ENCODE measurements at places on chromosomes 4 and X.
A peak's percentile ranks its signal among the peaks of the same experiment; 100 is the strongest.

GRCh38 chr4:185210102-185210981 is 944 bp downstream of the SNX25 start:
- DNase-seq: no peak

DNA sequence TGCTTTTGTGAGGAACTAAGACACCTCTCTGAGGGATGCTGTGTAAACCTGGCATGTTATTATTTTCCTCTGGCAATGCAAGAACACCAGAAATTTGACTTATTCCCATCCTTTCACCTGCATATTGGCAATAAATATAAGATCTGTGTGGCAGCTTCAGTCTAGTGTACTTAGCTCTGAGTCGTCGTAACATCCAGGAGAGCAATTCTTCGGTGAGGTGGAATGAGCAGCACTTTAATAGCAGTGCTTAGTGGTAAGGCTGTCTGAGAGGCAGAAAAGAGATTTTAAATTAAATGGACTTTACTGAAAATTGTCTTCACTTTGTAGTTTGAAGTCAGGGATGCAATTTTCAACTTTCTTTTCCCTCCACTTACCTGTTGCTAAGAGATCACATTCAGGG is 344.9 kb downstream of the PCDH7 start:
- no peak for DNase-seq

GRCh38 chr4:173288296-173288695 is 45.9 kb downstream of the HMGB2 start:
- DNase-seq: peak; percentile 80

- DNase-seq: no peak
Measured at GRCh38 chr4:173413036-173413435, 14.1 kb upstream of the SCRG1 start.

- no peak for DNase-seq
Measured at GRCh38 chrX:107712231-107713202, 63.1 kb downstream of the TSC22D3 start.

- DNase-seq: no peak
Measured at GRCh38 chr4:23942471-23942870, 52.6 kb upstream of the PPARGC1A start.

DNA sequence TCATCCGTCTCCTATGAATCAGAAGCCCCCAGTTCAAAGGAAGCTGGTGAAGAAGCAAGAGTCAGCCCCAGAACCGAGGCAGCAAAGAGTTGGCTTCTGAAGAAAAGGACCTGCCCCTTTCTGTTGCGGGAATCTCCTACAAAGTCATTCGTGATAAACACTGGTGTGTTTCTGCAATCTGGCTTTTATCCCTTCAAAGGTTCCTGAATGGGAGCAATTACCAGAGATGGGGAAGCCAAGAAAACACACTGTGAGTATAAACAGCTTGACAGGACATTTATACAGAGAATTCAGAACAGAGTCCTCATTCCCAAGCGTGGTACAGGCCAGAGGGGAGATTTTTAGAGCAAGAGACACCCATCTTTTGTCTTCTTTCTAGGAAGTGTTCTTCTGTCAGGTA is 226.8 kb upstream of the LNX1 start:
- DNase-seq: no peak

DNA sequence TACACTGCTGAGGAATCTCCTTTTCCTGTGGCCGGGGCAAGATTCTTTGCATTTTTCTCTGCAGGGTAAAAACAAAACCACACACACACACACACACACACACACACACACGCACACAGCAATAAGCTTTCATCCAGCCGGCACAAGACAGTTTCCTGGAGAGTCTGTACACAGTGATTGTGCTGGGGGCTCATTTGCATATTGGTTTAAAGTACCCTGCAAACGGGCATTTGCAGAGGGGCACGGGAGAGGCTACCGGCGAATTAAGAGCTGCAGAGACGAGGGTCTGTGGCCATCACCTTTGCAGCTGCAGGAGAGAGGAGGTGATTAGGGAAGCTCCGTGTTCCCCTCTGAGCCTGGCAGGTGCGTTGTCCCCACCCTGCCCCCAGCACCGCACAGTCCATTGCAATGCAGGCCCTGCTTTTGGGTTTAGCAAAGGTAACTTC is 219.9 kb downstream of the SHOX start:
- no peak for DNase-seq

DNA sequence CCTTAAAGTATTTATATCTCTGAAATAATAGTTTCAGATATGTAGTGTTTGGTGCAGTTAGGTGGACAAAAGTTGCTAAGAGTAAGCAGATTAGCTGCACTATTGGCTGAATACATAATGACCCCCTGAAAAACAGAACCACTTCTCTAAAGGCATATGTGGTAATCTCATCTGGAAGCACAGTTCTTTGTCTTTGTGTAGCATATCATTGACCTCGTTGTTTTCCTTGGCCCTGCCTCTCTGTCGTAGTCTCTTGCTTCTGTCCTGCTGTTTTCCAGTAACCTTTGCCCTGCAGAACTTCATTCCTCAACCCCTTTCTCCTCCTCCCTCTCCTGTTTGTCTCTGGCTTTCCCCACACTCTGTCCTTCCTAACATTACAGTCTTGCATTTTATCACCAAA is 41.4 kb downstream of the JADE3 start:
- no peak for DNase-seq

GRCh38 chr4:167021545-167022155 is 212.6 kb downstream of the SPOCK3 start:
- no peak for DNase-seq

DNA sequence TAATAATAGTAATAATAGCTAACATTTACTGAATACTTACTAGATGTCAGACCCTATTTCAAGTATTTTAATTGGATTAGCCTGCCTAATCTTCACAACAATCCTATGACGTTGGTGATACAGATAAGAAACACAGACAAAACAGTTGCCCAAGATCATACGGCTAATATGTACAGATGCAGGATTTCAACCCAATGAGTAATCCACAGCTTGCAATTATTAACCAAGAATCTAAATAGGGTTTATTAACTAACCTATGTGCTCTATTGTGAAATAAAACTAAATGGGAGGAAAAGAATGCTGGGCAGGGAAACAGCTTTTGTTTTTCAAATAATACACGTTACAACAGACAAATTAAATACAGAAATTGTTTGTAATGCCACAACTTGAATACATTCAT is 23.4 kb downstream of the FBXO8 start:
- DNase-seq: no peak

GRCh38 chrX:12985331-12985730 is 10.4 kb downstream of the TMSB4X start:
- no peak for DNase-seq

DNA sequence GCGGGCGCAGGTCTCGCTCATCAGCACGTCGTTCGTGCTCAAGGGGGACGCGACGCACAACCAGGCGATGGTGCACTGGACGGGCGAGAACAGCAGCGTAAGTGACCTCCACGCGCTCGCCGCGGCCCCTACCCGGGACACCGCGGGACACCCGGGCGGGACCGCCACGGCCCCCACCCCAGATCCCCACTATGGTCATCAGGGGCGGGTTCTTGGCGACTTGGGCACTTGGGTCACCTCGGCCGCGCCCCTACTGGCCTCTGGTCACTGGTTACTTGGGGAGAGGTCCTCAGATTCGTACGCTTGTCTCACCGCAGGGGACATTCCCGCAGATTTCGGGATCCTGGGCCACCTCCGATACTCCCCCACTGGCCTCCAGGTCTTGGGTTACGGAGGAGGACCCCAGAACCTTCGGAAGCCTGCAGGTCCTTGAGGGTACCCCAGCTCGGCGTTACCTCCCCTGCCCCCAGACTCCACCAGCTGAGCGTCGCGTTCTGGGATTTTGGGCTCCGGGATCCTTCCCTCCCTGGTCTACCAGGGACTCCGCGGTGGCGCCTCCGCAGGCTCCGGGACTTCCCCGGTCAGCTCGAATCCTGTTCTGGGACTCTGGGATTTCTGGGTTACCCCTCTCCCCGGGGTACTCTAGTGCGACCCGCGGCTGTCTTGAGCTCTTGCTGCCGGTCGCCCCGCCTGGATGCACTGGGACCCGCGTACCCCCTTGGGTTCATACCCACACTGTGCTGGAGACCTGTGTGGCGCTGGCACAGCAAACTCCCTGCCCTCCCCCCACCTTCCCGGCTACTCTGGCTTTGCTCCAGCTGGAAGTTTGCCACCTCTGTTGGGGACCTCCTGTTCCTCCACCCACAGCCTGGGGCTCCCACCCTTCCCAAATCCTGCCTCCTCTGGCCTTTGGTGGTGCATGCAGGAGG is 956 bp downstream of the SORCS2 start:
- DNase-seq: no peak

DNA sequence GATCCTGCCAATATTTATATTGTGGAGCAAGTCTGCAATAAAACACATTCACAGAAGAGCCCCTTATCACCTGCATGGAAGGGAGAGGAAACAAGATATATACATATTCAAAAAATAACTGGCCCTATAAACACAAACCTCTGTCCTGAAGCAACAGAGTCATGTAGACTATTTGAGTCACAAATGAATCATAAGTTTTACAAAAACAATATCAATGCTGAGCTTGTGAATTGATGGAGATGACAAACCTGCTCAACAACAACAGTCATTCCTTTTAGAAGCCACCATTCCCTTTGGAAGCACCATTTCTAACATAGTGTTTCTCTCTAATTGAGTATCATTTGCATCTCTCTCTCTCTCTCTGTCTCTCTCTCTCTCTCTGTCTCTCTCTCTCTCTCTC is 313.9 kb downstream of the MID1IP1 start:
- no peak for DNase-seq

DNA sequence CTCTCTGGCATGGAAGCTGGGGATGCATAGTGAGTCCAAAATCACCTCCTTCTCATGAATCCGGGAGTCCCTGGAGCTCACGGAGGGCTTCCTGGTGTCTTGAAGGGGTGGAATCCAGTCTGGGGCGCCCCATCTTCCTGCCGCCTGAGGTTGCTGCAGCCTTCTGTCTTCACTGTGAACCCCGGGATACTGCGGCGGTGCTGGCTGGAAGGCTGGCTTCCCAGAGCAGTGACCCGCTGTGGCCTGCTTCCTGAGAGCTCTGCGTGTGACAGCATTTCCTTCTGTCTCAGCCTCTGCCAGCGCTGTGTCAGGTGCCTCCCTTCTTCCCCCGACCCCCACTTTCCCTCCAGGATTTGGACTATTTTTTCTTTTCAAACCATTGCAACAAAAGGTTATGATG is 98.8 kb upstream of the STOX2 start:
- DNase-seq: no peak

DNA sequence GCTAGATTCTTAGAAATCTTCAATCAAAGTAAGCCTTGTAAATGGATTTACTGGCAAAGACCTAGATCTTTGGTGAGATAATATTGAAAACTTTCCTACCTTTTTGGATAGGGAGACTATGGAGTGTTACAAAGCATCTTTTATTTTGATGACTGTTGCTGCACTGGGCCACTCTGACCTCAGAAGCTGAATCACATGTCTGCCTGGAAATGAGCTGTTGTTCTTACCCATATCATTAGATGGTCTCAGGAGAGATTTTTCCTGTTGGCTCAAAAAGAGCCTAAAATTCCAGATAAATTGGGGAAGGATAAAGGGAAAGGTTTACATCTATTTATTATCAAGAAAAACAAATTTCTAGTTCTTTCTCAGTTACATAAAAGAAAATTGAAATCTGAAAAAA is 127.5 kb upstream of the BMP3 start:
- no peak for DNase-seq

DNA sequence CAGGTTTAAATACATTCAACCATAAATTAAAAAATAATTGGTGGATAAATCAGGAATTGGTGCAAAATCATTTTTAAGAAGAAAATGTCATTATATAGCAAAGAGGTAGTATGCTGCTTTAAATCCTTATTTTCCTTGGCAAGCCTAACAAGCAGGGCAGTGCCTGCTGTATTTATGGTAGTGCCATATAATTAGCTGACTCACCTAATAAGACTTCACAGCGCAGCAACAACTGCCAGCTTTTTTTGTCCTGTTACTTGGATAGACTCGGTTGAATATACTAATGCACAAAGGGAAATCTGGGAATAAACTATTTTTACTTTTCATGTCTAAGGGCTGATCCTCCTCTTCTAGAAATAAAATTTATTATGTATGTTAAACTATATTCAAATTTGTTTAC is 99.1 kb downstream of the SNCA start:
- DNase-seq: no peak
